ENCODE measurements at places on chromosomes 5 and 9.

GRCh38 chr5:21807953-21808352 is 1045.2 kb downstream of the CDH12 start:
- H3K4me1 ChIP-seq = peaks cover 25% of the 10 kb centered on the region
- no peaks in the 10 kb centered on the region for H3K27me3 ChIP-seq
- no peaks in the 10 kb centered on the region for H3K36me3 ChIP-seq
- H3K27ac ChIP-seq = peak overlapping the region; percentile 72
- no peak overlapping the region for H3K4me3 ChIP-seq
- peak; percentile 97 for DNase-seq

GRCh38 chr9:32136700-32137339 is 247.6 kb upstream of the ACO1 start:
- no peaks in the 10 kb centered on the region for H3K36me3 ChIP-seq
- no peak overlapping the region for H3K4me3 ChIP-seq
- H3K4me1 ChIP-seq = no peaks in the 10 kb centered on the region
- no peak for DNase-seq
- peaks cover 14% of the 10 kb centered on the region for H3K27me3 ChIP-seq

- no peak for DNase-seq
- no peak overlapping the region for H3K4me3 ChIP-seq
- no peaks in the 10 kb centered on the region for H3K36me3 ChIP-seq
- H3K4me1 ChIP-seq = no peaks in the 10 kb centered on the region
Observed at GRCh38 chr9:95845751-95846150, 29.7 kb upstream of the ERCC6L2 start.

- peaks cover 15% of the 10 kb centered on the region for H3K4me1 ChIP-seq
- no peak for DNase-seq
- H3K4me3 ChIP-seq = peak overlapping the region; percentile 88
- no peaks in the 10 kb centered on the region for H3K27me3 ChIP-seq
Observed at GRCh38 chr5:65926893-65927292, 518 bp downstream of the ERBIN start.

DNA sequence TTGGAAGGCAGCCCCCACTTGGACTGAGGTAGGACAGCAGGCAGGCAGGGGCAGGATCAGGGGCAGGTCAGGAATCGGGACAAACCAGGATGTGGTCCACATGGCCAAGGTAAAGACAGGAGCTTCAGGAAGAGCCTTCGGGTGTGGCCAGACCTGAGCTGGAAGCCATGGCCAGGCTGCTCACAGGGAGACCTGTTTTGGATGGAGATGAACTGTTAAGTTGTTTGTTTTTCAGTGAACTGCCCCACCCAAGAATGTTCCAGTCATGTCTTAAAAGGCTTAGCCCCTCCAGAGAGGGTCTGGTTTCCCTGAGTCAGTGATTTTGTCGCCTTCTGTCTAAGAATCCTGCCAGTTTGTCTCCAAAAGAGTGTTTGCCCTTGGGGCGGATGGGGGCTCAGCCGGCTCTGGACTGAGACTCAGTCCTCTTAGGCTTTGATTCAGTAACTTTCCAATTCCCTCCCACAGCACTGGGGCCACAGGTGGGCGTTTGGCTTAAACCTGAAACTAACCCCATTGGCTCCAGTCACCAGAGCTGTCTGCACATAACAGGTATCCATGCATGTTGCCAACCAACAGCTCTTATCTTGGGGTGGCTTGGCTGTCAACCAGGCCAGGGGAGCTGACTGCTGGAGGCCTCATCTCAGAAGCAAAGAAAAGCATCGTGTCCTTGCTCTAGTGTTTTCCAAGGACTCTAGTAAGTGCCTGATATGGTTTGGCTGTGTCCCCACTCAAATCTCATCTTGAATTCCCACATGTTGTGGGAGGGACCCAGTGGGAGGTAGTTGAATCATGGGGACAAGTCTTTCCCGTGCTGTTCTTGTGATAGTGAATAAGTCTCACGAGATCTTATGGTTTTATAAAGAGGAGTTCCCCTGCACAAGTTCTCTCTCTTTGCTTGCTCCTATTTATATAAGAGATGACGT is 11.3 kb upstream of the ANKH start:
- H3K27ac ChIP-seq = no peak overlapping the region
- H3K36me3 ChIP-seq = no peaks in the 10 kb centered on the region
- peaks cover 17% of the 10 kb centered on the region for H3K4me1 ChIP-seq
- no peak overlapping the region for H3K4me3 ChIP-seq
- no peaks in the 10 kb centered on the region for H3K27me3 ChIP-seq
- DNase-seq = peak; percentile 38

DNA sequence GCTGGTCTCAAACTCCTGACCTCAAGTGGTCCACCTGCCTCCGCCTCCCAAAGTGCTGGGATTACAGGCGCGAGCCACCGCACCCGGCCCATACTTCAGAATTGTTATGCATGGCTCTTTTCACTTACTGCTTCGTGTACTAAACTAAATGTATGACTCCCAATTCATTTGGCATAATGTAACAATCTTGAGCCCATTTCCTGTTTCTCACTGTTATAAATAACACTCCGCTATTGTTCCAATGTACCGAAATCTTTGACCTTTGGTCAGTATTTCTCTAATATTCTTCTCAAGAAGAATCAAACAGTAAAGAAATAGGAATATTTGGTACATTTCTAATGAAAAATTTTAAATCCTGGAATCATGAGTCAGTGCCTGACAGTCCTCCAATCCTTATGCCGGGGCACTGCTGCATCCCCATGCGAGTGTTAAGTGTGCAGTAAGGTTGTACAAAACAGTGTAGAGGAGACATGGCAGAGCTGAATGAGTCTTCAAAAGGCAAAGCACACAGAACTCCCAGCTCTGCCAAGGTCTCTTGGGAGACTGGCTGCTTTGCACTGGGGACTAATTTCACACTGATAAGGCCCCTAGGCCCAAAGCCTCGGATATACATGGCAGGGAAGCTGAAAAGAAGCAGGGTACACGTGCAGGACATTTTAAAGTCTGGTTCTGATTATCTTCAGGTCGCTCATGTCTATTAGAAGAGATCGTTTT is 58.4 kb downstream of the HABP4 start:
- H3K27me3 ChIP-seq = no peaks in the 10 kb centered on the region
- H3K36me3 ChIP-seq = no peaks in the 10 kb centered on the region
- no peak overlapping the region for H3K4me3 ChIP-seq
- H3K4me1 ChIP-seq = peaks cover 4% of the 10 kb centered on the region
- no peak overlapping the region for H3K27ac ChIP-seq
- DNase-seq = no peak

Data from PC-3 (cell line).